ENCODE measurements at places on chromosomes 4 and X.

- DNase-seq, result no peak
Measured at GRCh38 chr4:96729641-96730040, 889.7 kb downstream of the PDHA2 start.

DNA sequence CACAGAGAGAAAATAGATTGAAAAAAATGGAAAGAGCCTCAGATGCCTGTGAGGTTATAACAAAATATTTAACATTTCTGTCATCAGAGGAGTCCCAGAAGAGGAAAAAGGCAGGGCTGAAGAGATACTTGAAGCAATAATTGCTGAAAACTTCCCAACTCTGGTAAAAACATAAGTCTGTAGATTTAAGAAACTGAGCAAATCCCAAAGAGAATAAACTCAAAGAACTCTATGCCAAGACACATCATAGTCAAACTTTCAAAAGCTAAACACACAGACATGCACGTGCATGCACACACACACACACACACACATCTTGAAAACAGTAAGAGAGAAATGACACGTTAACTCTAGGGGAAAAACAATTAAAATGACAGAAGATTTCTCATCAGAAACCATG, 94.1 kb downstream of the SLC16A2 start:
- DNase-seq, result no peak

DNA sequence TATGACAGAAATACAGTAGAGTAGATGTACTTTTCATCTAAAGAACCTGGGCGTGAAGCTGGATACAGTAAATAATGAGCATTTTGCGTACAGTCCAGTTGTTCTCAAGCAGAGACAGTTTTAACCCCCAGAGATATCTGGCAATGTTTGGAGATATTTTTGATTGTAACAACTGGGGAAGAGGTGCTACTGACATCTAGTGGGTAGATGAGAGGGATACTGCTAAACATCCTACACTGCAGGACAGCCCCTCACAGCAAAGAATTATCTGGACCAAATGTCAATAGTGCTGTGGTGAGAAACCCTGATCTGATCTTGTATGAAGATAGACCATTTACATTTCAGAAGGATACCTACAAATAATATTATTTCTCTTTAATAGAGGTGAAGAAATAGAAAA, 200.2 kb upstream of the FAM47A start:
- no peak for DNase-seq

- DNase-seq, result no peak
Measured at GRCh38 chrX:81229229-81229628, 27.3 kb downstream of the SH3BGRL start.

- DNase-seq, result no peak
Measured at GRCh38 chrX:46381630-46382029, 163.6 kb downstream of the ZNF674 start.

DNA sequence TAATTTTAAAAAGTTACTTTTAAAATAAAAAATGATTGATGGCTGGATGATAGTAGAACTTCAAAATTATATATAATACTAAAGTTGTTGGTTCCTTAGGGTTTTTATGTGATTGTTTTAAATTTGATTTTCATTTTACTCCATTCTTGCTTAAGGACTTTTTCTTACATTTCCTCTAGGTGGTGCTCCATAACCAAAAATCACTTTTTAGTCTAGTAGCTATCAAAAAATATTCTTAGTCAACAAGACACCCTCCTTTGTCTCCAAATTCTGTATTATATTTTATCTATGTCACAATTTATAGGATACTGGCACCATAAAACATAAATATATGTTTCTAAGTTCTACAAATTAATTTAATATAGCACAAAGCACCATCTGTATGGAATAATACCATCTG, 67.2 kb upstream of the BRWD3 start:
- DNase-seq, result no peak

DNA sequence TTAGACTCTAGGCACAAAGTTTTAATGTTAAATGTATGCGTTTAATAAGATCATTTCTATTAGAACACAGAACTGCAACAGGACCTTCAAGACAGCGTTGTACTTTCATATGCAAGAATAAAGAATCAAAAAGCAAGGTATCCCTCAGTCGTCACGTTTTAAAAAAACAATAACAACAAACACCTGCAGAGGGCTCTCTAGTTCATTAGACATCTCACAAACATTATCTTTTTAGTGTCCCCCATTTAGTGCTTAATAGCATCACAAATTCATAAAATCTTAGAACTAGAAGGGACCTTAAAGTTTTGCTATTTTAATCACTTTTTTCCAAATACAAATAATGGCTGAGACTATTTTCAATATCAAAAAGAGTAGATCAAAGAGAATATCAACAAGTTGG, 236.6 kb downstream of the DCHS2 start:
- DNase-seq, result no peak

- no peak for DNase-seq
Measured at GRCh38 chr4:107733431-107733925, 13.4 kb upstream of the PAPSS1 start.

GRCh38 chr4:147707892-147708672, 23.8 kb upstream of the ARHGAP10 start:
- DNase-seq, result peak; percentile 30

DNA sequence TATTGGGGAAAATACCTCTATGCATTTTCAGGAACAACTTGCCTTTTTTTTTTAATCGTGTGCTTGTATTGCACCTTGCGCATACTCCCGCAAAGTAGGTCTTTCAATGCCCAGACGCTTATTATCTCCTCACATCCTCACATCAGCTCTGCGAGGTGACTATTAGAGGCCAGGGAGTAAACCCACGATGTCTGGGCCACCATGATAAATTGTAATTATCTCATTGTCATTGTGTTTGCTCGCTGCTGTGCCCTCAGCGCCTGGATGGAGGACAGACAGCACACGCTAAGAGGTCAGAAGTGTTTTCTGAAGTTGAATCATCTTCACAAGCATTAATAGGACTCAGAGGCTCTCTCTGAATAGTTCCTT, 1.0 kb upstream of the RELL1 start:
- no peak for DNase-seq

GRCh38 chr4:96166806-96167205, 326.9 kb downstream of the PDHA2 start:
- DNase-seq, result no peak

DNA sequence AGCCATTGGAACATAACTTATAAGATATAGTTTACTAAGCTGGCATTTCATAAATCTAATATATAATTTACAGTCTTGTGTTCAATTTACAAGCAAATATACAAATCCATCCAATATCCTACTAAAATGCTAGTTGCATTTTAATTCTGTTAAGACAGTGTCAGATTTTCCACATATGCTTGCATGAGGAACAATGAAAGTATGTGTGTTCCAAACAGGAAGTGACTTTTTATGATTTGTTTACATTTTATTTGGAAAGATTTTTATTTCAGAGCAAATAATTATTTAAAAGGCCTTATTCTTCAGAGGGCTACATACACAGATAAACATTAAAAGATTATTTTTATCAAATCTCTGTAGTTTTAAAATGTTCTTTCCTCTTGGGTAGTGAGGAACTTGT, 130.1 kb downstream of the KLHL34 start:
- DNase-seq, result no peak

DNA sequence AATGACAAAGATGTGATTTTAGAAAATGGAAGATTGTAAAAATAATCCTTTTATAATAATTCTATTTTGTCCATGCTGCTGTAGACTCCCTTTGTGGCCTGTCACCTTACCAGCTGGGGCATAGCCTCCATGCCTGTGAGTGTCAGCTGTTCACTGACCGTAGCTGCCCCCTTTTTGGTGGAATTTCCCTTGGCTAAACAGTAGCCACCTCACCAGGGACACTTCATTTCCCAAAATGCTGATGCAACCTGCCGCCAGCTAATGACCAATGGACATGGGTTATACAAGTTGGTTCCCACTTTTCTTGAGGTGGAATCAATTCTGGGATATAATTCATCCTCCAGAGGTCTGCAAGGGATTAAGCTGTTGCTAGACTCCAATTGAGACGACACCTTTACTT, 368.4 kb downstream of the PRDM5 start:
- no peak for DNase-seq

DNA sequence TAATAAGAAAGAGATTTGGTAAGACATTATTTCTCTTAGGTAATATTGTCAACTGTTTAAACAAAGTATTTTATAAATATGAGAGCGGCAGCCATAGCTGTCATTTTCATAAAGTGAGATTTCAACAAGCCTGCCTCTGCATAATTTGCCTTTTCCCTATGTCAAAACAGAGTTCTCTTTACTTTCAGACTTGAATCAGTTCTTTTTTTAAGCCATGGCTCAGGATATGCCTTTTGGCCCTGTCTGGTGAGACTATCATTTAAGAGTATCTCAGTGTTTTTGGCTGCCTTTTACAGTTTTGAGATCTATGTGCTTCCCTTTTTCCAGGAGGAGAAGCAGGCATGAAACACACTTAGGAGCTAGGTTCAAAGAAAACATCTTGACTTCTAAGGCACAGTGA, 7.5 kb upstream of the GUCY1A1 start:
- DNase-seq, result no peak

- no peak for DNase-seq
Measured at GRCh38 chr4:52004414-52004813, 15.7 kb downstream of the LRRC66 start.

DNA sequence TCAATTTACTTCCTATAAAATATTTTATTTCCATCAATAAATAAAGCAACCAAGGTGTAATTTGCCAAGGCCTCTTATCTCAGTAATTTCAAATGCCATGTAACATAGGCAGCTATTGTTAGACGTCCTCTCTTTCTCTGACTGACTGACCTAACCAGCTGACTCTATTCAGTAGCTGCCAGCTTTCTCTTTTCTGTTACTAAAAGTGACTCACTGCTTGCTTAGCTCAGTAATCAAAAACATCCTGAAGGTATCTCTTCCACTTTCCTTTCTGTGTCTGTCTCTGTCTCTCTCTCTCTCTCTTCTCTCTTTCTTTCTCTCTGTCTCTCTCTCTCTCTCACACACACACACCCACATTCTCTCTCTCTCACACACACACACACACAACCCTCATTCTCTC, 134.2 kb downstream of the SPOCK3 start:
- DNase-seq, result no peak

DNA sequence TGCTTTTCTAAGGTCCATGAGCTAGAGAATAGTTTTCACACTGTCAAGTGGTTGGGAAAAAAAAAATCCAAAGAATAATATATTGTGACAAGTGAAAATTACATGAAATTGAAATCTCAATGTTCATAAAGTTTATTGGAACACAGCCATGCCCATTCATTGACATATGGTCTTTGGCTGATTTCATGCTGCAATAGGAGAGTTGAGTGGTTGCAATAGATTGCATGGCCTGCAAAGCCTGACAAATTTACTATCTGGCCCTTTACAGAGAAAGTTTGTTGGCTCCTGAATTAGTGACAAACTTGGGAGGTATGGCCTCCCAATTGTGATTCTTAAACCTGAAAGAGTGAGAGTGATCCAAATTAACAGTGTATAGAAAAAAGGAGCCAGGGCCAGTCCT, 115.5 kb upstream of the FAM9C start:
- DNase-seq, result no peak

- DNase-seq, result no peak
Measured at GRCh38 chr4:5874811-5875449, 18.0 kb downstream of the CRMP1 start.

- DNase-seq, result no peak
Measured at GRCh38 chrX:33014086-33014485, 197.3 kb downstream of the DMD start.

DNA sequence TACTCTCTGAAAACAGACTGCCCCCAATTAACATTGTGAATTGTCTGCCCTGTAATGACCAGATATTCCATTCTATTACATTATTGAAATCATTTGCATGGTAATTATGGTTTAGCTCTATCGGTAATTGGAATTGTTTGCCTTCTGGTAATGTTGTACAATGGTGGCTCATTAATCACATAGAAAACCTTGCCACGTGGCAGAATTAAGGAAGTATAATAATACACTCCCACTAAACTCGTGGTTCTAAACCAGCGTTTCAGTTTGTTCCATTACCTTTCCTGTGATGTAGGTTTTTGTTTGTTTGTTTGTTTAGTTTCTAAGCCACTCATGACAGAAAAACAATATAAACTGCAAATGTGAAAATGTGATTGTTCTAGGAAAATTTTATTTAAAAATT, 45.1 kb upstream of the TAPT1 start:
- no peak for DNase-seq

DNA sequence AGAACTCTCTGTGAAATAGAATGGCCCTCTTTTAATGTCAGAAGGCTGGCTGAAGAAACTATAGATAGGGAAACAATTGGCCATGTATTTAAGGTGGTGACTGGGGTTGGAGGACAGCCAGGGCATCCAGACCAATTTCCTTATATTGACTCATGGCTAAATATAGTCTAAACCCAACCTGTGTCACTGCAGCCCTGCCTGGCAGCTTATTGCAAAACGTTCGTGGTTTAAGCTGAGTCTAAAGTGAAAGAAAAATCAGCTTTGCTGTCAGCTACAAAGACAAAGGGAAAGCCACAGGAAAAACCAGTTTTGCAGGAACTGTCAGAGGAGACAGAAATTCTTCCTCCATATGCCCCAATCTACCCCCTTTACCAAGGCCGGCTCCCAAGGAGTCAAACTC, 902.8 kb upstream of the NDST4 start:
- DNase-seq, result no peak

GRCh38 chr4:39502019-39502663, 25.1 kb downstream of the UGDH start:
- DNase-seq, result no peak

DNA sequence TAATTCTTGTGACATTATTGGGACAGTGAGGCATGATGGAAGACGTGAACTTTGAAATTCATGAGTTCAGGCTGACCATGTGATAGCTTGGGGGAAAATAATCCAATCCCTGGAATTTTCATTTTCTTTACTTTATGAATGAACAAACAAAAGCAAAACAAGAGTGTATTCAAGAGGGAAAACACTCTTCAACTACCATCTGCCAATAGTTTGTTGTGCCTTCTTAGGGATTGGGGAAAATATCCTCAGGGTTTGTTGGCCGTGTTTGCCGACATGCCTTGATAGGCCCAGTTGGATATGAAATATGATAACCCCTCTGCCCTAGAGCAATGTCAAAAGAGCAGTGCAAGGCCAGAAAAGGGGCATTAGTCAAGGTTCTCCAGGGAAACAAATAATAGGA, 80.8 kb upstream of the CLNK start:
- DNase-seq, result no peak

- DNase-seq, result no peak
Measured at GRCh38 chr4:165748321-165748720, 124.7 kb upstream of the TLL1 start.

DNA sequence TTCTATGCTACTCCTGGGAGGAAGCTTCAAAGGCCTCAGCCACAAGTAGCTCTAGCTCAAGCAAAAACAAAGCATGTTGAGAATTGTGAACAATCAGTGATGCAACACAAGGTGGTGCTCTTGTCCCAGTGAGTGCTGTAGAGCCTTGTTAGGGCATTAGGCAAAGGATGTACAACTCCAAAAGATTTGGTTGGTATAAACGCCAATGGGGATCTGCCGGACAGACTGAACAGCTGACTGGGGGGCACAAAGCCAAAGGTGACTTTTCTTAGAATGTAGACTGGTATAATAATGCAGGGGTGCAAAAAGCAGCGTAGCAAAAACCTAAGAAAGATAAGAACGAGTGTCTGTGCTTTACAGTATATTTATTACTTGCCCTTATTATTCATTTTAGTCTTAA, 62.6 kb upstream of the ALB start:
- DNase-seq, result no peak

- DNase-seq, result no peak
Measured at GRCh38 chr4:80592950-80593349, 257.4 kb downstream of the CFAP299 start.

Measured in stimulated activated CD4-positive, alpha-beta T cell treated with anti-CD3 and anti-CD28 coated beads, Interleukin-12 subunit alpha, Interleukin-12 subunit beta, amount 100 ng/mL, for 48 hours (primary cell).